ENCODE measurements at places on chromosomes 13 and 19. TPM values are rescaled to one million over a fixed set of nuclear protein-coding genes. Genes with fewer than 3 reads are reported as not detected.

LRRC63 gene
- total RNA-seq: not detected

PCDH9 gene
- 8.7 TPM for total RNA-seq

CNN1 gene
- total RNA-seq: 0.60 TPM

SLC17A7 gene
- 0.68 TPM for total RNA-seq

HOOK2 gene
- total RNA-seq: 10.3 TPM

PEAK3 gene
- not detected for total RNA-seq

SYDE1 gene
- total RNA-seq: 16.7 TPM

NDUFA13 gene
- 178 TPM for total RNA-seq

CPB2 gene
- total RNA-seq: not detected

DIAPH3 gene
- 8.0 TPM for total RNA-seq

USHBP1 gene
- total RNA-seq: not detected

NCR1 gene
- not detected for total RNA-seq

APOC4 gene
- total RNA-seq: not detected

CDADC1 gene
- total RNA-seq: 9.0 TPM

FUT6 gene
- not detected for total RNA-seq

ZNF763 gene
- not detected for total RNA-seq
